ENCODE measurements at places on chromosomes 7 and 10.

GRCh38 chr7:86453454-86453853, 190.3 kb upstream of the GRM3 start:
- no peak for DNase-seq

- DNase-seq = no peak
These were observed 121.8 kb downstream of the SGMS1 start for GRCh38 chr10:50501924-50502452.

GRCh38 chr10:33510206-33510605, 175.7 kb upstream of the NRP1 start:
- DNase-seq = no peak

DNA sequence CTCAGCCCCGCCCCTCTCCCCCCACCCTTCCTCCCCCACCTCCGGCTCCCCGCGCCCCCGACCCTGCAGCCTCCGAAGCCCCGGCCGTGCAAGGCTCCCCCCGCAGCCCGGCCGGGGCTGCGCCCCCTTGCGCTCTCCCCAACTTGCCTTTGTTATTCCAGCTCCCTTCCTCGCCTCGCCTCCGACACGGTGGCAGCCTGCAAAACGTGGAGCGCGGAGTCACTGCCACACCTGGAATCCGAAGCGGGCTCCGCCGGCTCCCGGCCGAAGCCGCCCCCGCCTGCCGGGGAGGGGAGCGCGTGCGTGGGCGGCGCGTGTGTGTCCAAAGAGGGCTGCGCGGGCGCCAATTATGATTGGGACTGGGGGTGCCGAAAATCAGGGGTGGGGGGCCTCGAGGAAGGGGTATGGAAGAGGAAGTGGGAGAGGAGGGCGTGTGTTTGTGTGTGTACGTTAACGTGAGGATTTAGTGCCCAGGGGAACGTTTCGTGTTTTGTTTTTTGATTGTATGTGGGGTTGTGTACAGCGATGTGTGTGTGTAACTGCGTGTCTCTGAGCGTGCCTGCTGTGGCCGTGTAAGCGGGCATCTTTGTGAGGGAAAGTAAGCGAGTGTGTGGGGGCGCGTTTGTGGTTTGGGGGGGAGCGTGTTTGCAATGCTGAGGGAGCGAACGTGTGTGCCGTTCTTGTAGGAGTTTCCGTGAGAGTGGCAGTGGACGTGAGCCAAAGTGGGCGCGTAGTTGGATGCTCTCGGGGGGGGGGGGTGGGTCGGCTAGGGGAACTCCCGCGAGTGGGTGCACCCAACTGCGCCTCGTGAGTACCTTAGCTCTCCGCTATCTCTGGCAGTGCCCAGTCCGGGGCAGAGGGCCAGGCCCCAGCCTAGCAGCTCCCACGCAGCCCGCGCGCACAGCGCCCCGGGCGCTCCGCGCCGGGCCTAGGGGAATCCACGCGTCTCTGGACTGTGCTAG, 1.2 kb upstream of the ZMIZ1 start:
- DNase-seq = peak; percentile 67

- no peak for DNase-seq
These were observed 23.5 kb downstream of the BLVRA start for GRCh38 chr7:43781726-43782607.

DNA sequence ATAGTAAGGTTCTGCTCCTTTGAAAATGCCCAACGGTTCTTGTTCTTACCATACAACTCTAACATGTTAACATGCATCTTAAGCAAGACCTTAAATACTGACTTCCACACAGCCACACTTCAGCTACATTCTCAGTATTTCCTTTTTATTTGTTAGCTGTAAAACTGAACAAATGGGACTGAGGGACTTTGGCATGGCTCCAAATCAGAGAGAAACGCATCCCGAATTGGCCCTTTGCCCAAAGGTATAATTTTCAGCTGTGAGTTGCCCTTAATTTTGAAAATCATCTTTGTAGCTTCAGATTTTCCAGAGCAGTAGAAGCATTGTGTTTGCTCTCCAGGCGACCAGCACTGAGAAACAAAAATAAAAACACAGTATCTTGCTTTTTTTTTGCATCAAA, 56.4 kb downstream of the NEUROD6 start:
- DNase-seq = no peak

DNA sequence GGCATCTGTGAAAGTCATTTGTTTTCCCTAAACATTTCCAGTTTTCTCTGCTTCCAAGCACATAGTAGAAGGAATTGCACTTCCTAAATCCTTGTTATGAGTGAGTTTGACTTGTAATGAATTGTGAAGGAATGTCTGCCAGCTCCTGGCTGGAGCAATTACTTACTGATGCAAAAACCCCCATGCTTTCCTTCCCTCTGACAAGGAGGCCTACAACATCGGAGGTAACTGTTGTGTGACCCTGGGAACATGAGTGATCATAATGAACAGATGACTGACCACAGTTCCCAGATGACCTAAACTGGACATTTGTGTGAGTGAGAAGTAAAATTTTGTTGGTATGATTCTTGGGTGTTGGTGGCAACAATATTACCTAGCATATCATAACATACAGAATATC, 21.4 kb upstream of the CPVL start:
- DNase-seq = no peak

DNA sequence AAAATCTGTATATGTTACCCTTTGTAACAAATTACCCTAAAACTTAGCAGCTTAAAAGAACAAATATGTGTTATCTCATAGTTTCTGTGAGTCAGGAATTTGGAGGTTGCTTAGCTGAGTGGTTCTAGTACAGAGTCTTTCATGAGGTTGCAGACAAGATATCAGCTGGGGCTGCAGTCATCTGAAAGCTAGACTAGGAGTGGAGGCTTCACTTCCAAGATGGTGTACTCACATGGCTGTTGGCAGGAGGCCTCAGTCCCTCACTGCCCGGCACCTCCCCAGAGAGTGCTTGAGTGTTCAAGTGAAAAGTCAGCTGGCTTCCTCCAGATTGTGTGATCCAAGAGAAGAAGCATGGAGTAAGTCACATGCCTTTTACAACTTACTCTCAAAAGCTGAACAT, 16.9 kb upstream of the GGCT start:
- peak; percentile 19 for DNase-seq

DNA sequence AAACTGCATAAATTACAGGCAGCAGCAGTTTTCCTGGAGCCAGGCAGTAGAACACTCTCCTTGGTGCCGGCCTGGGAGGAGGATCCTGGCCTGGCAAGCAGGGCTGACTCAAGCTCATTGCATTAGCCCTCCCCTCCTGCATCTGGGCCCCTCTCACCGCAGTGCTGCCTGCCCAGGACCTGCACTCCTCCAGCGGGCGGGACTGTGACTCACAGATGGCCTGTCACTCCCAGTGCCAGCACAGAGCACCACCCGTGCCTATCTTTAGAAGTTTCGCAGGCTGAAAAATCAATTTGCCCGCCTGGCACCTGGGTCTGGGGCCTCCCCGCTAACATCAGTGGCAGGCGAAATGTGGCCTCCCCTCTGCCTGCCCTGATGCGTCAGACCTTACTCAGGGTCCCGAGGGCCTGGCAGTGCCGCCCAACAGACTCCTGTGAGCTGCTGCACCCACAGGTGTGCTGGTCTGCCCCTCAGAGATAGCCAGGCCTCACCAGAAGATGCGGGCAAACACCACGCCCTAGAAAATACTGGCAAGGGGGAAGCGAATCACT, 123.8 kb downstream of the KCNMA1 start:
- DNase-seq = no peak

DNA sequence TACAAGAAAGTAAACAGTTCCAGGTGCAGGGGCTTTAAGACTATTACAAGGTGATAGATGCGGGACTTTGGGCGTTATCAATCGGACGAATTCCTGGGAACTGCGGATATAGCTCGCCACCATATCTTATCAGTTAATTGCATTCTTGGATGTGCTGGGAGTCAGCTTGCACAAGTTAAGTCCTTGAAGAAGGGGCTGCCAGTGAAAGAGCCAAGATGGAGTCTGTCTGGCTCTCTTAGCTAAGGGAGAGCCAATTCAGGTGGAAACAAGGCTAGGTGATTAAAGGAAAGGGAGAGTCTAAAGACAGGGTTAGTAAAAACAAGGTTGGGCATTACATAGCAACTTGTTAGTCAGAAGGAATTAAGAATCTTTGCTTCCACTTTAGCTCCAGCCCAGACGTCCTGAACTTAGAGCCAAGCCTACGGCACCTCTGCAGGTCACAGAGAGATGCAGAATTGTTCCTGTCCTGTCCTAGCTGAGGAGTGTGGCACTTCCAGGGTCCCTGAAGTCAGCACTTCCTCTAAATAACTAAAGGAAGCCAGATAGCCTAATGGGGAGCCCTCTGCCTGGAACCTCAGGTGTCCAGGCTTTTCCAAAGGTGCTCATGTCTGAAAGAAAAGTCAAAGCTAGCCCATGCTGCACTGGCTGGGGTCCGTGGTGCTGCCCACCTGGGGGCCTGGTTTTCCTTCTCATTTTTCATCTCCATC, 17.3 kb downstream of the ZC3HAV1 start:
- no peak for DNase-seq

DNA sequence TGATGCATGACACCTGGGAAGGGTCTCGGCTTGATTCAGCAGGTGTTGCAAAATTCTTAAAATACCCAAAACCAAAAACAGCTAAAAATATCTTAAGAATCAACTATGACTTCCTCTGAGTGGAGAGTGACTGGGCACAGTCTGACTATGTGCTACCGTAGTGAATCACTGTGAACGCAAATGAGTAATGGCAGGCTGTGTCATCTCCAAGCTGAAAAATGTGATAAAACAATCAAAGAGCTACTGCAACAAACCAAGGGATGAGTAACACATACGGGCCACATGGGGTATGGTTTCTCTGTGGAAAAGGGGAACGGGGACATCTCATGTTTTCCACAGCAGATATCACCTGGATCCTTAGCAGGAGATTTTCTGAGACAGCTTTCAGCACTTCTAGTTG, 127.5 kb downstream of the ABCA13 start:
- DNase-seq = no peak

- DNase-seq = no peak
These were observed 155.8 kb downstream of the SKIDA1 start for GRCh38 chr10:21369697-21370096.

DNA sequence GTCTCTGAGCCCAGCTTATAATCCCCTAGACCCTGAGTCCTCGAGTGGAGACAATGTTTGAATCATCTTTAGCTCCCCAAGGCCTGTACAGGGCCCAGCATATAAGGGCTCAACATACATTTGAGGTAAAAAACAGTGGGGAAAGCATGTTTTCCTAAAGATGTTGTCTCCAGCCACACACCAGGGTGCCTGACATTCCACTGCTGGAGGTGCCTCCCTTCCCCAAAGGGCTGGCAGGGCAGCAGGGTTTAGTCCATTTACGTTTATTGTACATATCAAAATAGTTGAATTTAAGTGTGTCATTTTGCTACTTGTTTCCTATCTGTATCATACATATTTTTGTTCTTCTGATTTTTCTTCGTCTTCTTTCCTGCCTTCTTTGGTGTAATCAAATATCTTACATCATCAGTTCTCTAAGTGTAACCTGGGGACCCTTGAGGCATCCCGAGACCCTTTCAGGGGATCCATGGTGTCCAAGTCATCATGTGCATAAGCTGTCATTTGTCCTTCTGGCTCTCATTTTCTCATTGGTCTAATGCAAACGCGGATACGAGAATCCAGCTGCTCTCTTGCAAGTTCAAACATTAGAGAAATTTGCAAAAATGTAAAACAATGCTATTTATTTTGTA, 101.6 kb downstream of the PDGFA start:
- no peak for DNase-seq

GRCh38 chr10:43236176-43236850, 30.6 kb downstream of the RASGEF1A start:
- no peak for DNase-seq

GRCh38 chr7:29871787-29872398, 65.6 kb downstream of the WIPF3 start:
- DNase-seq = no peak

DNA sequence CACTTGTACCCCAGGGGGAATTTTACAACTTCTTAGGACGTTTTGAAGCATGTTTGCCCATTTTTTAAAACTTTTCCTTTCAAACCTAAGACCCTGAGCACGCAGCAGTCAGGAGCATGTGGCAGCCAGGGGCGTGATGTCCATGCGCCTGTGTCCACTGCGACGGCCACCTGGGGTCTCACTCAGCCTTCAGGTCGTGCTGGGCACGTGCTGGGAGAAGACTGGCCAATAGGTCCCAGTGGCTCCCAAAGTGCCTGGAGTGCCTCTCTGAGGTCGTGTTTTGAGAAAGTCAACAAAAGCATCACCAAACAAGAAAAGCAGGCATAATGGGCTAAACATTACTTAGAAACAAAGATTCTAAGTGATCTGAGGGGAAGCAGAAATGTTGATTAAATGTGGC, 14.8 kb downstream of the LRRC27 start:
- DNase-seq = no peak

GRCh38 chr7:99290980-99291607, 18.5 kb downstream of the MYH16 start:
- DNase-seq = no peak

DNA sequence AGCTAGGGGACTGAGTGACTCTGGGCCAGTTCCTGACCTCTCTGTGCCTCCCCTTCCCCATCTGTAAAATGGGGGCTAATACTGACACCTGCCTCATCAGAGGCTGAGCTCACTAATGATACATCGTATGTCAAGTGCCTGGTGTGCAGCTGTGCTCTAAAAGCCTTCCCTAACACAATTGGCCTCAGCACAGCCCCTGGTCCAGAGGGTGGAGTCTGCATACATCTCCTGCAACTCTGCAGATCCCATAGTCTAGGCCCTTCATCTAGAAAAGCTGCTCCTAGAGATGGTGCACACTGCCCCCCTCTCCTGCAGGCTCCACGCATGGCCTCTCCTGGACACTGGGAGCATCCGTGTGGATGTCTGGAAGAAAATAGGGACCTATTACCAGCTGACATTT, 255.0 kb downstream of the RPS24 start:
- no peak for DNase-seq

DNA sequence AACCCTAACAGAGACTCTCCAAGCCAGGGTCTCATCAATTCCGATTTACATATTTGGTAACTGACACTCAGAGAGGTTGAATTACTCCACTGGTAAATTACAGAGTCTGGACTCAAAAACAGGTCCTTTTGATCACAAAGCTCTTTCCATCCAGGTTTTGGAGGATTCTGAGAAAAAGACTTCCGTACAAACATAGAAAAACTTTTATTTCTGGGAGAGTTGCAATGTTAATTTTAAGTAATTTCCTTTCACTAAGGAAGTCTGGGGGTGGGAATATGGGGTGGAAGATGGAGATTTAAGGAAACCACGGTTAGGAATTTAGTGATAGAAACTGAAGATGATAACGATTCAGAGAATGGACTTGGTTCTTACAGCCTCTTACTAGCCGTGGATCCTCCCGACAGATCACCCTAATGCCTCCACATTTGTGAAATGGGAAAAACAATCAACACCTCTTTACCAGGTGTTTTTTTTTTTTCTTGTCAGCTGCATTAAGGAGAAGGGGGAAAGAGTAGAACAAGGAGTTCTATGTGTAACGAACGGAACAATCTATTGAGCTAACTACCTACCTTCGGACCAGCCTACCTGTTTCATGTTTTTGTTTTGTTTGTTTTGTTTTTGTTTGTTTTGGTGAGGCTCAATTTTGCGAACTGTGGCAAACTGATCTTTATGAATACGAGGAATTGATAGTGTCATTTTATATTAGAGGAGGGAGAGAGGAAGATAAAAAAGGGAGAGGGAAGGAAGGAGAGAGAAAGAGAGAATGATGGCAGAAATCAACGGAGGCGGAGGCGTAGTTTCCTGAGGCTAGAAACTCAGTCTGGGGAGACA, 1.7 kb upstream of the RBM20 start:
- DNase-seq = no peak
